ENCODE measurements at places on chromosomes 4 and X.

DNA sequence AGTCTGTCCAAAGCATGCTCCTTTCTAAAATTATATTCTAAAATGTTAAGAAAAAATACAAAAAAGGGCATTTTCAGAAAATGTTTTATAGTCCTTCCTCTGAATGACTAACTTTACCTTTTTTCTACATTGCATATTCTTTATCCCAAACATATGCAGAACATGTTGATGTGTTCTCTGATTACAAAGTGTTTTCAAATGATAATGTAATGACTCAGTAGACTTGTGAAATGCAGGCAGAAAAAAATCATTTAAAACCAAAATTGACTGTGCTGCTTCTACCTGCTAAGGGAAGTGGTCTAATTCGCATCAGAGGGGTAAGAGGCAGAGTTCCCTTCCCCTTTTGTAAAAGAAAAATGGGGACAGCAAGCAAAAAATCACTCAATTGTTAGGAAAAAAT lies 22.7 kb upstream of the YTHDC1 start:
- DNase-seq = no peak

DNA sequence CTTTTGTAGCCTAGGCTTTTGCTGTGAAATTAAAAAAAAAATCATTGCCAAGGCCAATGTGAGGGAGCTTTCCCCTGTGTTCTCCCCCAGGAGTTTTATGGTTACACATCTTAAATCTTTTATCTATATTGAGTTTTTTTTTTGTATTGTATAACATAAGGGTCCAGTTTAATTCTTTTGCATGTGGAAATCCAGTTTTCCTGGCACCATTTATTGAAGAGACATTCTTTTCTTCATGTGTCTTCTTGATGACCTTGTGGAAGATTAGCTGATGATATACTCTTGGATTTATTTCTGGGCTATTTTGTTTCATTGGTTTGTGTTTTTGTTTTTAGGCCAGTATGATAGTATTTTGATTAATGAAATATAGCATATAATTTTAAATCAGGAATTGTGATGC lies 225.0 kb downstream of the ADAM29 start:
- no peak for DNase-seq

GRCh38 chr4:76691807-76692582 lies 205.9 kb downstream of the SOWAHB start:
- DNase-seq = no peak

DNA sequence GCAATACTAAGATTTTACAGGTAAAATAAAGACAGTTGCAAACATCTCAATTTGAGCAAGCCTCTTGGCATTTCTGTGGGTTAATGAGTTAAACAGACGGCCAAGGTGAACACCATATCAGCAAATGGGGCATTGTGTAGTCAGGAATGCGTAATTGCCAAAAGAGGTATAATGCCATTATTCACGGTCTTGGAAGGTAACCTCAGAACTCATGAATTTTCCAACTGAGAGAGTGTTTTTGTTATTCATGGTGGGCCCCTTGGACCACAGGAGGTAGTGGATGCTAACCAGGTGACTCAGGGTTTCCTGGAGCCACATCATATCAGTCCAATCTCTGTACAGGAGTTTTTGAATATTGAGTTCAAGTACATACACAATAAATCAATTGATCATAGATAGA lies 368.0 kb upstream of the TECRL start:
- no peak for DNase-seq
